ENCODE measurements at places on chromosomes 3 and 15.

DNA sequence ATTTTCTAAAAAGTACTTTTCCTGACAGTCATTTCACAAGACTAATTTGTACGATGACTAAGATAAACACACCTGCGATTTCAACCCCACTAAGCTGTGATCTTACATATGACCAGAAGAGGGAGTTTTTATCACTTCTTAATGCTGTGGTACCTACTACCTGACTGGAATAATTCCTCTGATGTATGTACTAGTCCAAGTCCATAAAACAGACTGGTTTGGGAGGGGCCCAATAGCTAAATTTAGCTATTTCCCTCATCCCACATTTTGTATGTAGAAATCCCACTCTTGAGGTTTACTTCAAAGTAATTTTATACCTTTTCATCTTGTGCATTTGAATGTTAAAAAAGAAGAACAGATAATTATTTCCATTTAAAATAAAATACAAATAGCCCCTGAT, 49.7 kb upstream of the SCAANT1 start:
- no peak overlapping the region for H3K4me3 ChIP-seq
- no peaks in the 10 kb centered on the region for H3K36me3 ChIP-seq
- no peaks in the 10 kb centered on the region for H3K27me3 ChIP-seq
- no peak overlapping the region for H3K27ac ChIP-seq
- H3K4me1 ChIP-seq: peaks cover 7% of the 10 kb centered on the region
- DNase-seq: peak; percentile 44

- no peaks in the 10 kb centered on the region for H3K27me3 ChIP-seq
- no peaks in the 10 kb centered on the region for H3K36me3 ChIP-seq
- no peak overlapping the region for H3K27ac ChIP-seq
Observed at GRCh38 chr3:128383316-128384235, 83.1 kb downstream of the DNAJB8 start.

- no peak for DNase-seq
- H3K36me3 ChIP-seq: no peaks in the 10 kb centered on the region
- H3K27me3 ChIP-seq: no peaks in the 10 kb centered on the region
- H3K4me3 ChIP-seq: no peak overlapping the region
- no peaks in the 10 kb centered on the region for H3K4me1 ChIP-seq
Observed at GRCh38 chr15:33801954-33802353, 166.3 kb upstream of the CHRM5 start.

GRCh38 chr3:142646020-142646785, 50.0 kb downstream of the PLS1 start:
- no peak for DNase-seq
- no peak overlapping the region for H3K27ac ChIP-seq
- no peaks in the 10 kb centered on the region for H3K36me3 ChIP-seq

All from fibroblast of lung (primary cell).